Fibroblast of skin of right biceps (primary cell): ENCODE measurements at places on chromosomes 4 and X.

DNA sequence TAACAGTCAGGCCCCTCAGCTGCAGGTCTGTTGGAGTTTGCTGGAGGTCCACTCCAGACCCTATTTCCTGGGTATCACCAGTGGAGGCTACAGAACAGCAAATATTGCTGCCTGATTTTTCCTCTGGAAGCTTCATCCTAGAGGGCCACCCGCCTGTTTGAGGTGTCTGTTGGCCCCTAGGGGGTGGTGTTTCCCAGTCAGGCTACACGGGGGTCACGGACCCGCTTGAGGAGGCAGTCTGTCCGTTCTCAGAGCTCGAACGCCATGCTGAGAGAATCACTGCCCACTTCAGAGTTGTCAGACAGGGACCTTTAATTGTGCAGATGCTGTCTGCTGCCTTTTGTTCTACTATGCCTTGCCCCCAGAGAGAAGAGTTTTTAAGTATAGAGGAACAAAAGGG lies 160.8 kb downstream of the DKK2 start:
- DNase-seq, result no peak

- peak; percentile 40 for DNase-seq
Observed at GRCh38 chr4:25030277-25031076, at the start of gene LGI2. LGI2 (minus strand) TSS chr4:25030946; CDS start chr4:25030693, 253 bp downstream.

- no peak for DNase-seq
Observed at GRCh38 chr4:184897895-184898294, 72.1 kb upstream of the ACSL1 start.

DNA sequence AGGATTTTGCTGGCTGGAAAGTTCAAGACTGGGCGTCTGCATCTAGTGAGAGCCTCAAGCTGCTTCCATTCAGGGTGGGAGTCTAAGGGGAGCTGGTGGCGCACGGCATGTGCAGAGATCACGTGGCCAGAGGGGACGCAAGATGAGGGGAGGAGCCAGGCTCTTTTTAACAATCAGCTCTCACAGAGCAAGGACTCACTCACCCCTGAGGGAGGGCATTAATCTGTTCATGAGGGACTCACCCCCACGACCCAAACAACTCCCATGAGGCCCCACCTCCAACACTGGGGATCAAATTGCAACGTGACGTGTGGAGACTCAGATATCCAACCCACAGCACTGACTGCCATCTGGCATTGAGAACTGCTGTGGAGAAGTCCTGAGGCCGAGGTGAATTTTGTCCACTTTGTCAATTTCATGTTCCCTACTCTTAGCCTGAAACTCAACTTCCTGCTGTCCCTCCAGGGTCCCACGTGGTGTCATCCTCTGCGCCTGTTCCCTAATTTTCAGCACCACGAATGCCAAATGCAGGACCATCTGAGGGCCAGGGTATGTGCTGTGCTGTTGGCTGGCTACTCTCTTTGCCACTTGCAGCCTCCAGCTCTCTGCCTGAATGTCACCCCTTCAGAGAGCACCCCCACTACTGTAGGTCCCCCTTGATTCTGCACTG lies 5.6 kb downstream of the ZFP92 start:
- DNase-seq, result peak; percentile 2

DNA sequence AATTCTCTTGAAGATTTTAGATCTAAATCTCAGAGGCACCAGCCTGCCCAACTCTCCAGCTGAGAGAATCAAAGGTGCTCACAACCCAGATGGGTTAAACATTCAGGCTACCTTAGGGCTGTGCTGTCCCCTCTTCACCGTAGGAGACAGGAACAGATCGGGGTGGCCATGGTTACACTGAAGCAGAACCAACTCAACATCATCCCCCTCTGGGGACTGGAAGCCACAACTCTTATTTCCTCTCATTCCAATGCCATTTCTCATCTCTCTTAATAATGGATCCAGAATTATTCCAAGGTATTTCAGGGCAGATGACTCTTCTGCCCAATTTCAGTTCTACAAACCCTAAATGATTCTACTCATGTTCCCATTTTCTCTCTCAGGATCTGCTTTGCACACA lies 109.7 kb downstream of the NKX6-1 start:
- peak; percentile 69 for DNase-seq

- no peak for DNase-seq
Observed at GRCh38 chrX:145694048-145694447, 123.6 kb upstream of the SLITRK2 start.

DNA sequence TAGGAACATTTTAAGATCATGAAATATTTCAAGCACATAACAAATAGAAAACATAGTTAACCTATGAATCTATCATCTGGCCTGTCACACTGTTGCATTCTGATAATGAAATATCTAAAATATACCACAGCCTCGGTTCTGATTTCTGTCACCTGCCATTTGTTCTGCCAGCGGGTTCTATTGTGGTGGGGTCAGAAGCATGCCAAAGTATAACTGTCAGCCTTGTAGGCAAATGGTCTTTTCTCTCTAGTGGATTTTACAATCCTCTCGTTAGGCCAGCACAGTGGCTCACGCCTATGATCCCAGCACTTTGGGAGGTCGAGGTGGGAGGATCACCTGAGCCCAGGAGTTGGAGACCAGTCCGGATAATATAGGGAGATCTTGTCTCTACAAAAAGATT lies 47.9 kb downstream of the HTRA3 start:
- DNase-seq, result no peak

GRCh38 chrX:118726396-118726795 lies 1.0 kb upstream of the IL13RA1 start:
- DNase-seq, result no peak

GRCh38 chr4:149923736-149924135 lies 108.1 kb upstream of the IQCM start:
- DNase-seq, result no peak

- no peak for DNase-seq
Observed at GRCh38 chrX:129678614-129679195, 23.9 kb upstream of the APLN start.

- peak; percentile 27 for DNase-seq
Observed at GRCh38 chrX:118360429-118361125, 14.7 kb downstream of the WDR44 start.

DNA sequence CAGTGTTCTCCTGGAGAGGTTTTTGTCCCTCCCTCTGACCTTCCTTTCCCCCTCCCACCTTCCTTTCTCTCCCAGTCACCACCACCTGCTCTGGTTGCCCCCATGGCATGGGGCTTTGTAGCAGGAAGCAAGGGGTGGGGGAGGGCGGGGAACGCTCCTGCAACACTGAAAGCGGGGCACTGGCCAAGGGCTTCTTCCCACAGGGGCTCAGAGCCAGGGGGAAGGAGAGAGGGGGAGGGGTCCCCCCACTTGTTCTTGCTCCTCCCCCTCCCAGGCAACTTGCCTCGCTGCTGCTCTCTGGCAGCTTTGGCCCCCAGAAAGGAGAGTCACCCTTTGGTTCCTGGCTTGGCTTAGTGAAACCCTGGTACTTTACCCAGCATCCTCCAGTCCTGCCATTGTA lies 48.4 kb downstream of the BCORL1 start:
- no peak for DNase-seq

- no peak for DNase-seq
Observed at GRCh38 chr4:185278716-185279115, 69.3 kb downstream of the SNX25 start.

- no peak for DNase-seq
Observed at GRCh38 chrX:135432881-135433521, 11.3 kb downstream of the SMIM10L2A start.

- no peak for DNase-seq
Observed at GRCh38 chrX:38660395-38661102, 99.2 kb downstream of the TSPAN7 start.

GRCh38 chr4:41525129-41525528 lies 12.8 kb upstream of the LIMCH1 start:
- DNase-seq, result peak; percentile 96

DNA sequence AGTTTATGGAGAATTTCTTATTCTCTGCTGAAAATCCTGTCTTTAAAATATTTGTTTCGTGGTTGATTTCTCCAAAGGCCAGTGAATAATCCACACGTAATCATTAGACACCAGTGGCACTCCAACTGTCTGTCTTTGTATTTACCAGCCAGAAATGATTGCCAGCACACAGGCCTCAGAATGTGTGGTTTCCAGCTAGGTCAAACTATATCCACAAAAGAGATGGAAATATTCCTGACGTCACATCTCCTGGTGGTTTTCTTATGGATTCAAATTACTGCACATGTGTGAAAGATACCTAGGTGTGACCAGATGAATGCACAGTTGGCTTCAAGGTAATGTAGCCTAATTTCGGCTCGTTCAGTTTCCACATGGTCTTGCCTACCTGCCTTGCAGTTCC lies 27.2 kb upstream of the TENM3 start:
- DNase-seq, result no peak

- peak; percentile 7 for DNase-seq
Observed at GRCh38 chrX:38717871-38718270, 83.4 kb upstream of the MID1IP1 start.

GRCh38 chrX:40266490-40267333 lies 169.0 kb upstream of the BCOR start:
- DNase-seq, result peak; percentile 72

GRCh38 chrX:3066555-3066954 lies 25.3 kb downstream of the ARSF start:
- no peak for DNase-seq

- no peak for DNase-seq
Observed at GRCh38 chr4:146511381-146511780, 10.4 kb downstream of the SLC10A7 start.

DNA sequence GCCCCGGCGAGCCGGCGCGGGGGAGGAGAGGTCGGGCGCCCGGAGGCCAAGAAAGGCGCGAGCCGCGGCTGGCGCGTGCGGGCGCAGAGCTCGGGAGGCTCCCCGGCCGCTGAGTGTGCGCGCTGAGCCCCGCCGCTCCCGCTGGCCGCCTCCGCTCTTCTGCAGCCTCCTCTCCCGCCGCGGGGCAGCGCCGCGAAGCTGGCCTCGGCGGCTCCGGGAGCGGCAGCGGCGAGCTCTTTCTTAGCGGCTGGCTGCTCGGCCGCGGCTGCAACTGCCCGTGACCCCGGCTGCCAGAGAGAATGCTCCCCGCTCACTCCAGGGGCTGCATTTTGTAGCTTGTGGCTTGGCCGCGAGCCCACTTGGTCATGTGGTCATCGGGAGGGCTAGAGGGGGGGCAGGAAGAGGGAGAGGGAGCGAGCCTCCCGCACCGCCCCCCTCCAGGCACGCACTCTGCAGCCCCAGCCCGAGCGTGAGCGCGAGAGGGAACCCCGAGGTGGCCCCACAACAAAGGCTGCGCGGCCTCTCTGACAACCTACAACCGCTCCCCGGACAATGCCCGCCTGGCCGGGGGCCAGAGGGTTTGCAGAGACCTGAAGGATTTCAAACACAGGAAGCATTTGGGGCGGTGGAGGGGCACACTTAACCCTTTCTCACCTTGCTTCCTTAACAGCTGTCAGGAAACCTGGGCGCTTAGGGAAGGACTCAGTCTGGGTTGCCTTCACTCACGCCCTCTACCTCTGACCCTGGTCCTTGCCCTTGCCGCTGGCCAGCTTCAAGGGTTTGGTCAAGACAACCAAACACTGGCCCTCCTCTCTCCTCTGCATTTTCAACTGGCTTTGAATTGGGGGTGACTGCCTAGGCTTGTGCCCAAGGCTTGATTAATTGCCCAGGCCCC lies at the start of gene APLN:
APLN (minus strand) TSS at position 305 of the 895 bp plus-strand sequence. CDS start 326 bp downstream, outside the sequence.
- peak; percentile 38 for DNase-seq

GRCh38 chr4:5798946-5799345 lies 87.9 kb downstream of the EVC start:
- DNase-seq, result no peak

DNA sequence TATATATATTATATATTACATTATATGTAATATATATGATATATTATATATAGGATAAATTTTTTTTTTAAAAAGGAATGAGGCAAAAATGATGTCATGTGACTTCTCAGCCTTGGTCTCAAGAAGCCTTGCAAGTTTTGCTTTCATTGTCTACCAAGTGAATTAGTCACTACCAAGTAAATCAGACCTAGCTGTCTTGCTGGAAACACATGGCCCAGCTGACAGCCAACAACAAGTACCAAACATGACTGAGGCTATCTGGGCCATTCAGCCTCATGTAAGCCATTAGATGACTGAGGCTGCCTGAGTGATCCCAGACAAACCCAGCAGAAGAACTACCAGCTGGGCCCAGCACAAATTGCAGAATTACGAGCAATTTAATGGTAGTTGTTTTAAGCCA lies 44.9 kb downstream of the HAND2 start:
- peak; percentile 34 for DNase-seq

- DNase-seq, result no peak
Observed at GRCh38 chr4:78468272-78468671, 83.3 kb upstream of the ANXA3 start.

DNA sequence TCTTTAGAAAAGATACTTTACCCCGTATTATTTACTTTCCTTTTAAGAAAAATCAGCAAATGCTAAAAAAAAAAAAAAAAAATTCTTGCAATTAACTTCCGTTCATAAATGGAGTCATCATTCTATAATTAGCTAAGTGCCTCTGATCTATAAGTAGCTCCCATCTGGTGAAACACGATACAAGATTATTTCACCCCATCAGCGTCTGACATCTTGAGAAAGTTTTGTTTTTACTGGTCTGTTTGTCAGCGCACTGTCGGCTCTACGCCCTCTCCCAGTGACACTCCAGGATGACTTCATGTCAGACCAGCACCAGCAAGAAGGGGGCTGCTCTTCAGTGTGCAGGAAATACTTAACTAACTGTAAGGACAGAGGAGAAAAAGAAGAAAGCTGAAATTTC lies 108.3 kb downstream of the AFAP1 start:
- DNase-seq, result peak; percentile 94

GRCh38 chr4:120809518-120809917 lies 113.0 kb downstream of the PRDM5 start:
- no peak for DNase-seq

GRCh38 chr4:6608758-6609414 lies 31.6 kb upstream of the MRFAP1 start:
- DNase-seq, result no peak
